ENCODE measurements at places on chromosomes 2 and 18. TPM values are rescaled to one million over a fixed set of nuclear protein-coding genes. Genes with fewer than 3 reads are reported as not detected.

DNA sequence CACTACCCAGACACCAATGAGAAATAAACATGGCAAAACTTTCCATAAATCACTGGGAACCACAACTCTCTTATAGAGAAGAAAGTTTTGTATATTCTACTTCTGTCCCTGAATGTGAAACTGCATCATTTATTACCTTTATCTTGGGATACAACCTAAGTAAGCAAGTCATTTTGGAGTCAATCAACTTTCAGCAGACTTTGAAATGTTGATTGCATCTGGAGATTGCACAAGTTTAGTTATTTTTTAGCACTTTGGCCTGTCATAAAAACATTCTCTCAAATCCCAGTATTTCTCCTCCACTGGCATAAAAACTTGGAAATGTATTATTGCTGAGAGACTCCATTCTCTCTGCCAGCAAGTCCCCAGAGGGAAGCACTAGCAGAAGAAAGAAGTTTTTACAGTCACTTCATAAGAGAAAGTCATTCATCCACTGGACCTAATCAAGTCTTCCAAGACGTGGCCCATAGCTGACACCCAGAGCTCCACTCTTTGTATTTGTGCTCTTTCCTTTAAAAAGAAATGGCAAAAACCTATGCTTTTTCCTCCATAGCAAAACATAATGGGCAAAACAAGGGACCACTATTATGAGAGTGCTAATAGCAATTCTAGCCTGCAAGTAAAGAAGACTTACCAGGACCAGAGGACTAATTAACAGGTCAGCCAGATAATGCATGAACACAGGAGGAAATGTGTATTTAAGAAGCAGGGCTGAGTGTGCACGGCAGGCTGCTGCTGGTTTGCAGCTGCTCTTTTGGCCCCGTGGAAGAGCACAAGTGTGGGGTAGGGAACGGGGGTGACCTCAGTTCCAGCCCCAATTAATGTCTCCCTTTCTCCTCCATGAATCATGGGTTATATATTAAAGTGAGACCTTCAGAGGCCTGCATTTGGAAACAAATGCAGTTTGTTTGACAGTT lies 171.5 kb downstream of the INO80D start:
- no peak for DNase-seq

DNA sequence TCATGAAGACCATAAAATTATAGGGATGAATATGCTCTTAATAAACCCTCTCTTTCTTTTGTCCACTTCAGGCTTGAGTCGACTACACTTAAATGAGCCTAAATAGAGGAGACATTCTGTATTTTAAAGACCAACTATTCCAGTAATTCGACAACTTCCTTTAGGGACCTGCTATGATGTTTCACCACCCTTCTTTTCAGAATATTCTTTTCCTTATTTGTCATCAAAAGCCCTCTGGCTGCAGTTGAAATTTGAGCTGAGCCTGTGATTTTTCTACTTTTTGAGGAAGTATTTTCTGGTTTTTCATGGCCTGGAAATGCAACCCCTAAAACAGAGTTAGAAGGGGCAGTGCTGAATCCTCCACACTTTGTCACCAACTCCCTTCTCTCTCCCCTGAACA lies 287.0 kb downstream of the EPHA4 start:
- DNase-seq = no peak

GRCh38 chr2:226578879-226579278 lies 220.7 kb downstream of the IRS1 start:
- no peak for DNase-seq

The PTH2R gene
- not detected for total RNA-seq

The CPLX4 gene
- not detected for total RNA-seq
